ENCODE measurements at places on chromosomes 3 and 15.

DNA sequence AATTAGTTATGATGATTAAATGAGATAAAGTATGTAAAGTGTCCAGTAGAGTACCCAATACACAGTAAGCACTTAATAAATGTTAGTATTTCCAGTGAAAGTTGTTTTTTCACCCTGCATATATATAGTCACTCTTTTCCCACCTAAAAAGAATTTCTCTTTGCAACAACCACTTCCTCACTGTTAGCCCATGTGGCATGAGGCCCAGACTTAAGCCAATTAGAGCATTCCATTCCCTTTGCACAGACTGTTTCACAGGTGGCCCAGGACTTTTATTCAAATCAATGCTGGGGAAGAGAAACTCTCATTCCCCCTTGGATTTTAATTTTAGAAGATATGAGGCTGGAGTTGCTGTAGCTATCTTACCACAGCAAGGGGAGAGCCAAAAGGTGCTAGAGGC, 3.7 kb downstream of the IFT80 start:
- no peak for DNase-seq

DNA sequence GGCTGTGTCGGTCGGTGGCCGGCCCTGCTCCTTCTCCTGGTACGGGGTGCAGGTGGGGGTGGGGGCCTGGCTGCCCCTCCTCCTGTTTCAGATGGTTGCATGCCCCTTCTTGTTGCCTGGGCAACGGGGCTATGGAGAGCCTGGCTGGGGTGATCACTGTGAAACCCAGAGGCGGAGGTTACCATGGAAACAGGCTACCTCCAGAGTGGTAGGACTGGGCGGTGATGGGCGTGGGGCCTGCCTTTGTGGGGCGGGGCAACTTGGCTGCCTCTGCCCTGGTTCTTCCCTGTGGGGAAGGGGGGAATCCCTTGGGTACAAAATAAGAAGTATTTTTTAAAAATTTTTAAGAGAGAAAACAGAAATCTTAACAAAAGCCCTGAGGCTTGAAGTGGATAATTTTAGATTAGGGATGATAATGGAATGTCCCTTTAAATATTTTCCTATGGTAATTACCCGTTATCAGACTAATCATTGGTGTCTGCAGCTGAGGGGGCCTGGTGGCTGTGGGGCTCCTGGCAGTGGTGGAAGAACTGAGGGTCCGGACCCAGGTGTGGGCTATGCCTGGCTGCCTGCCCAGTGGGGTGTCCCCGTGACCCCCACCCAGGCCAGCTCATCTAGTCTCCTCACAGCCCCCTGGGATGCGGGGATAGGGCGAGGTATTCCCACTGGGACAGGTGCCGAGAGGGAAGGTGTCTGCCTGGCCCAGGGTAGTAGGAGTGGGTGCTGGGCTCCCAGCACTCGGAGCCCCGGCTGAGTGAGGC, 32.5 kb downstream of the PLXNA1 start:
- DNase-seq, result no peak

GRCh38 chr3:52870471-52870870, 26.9 kb downstream of the STIMATE start:
- DNase-seq, result no peak

DNA sequence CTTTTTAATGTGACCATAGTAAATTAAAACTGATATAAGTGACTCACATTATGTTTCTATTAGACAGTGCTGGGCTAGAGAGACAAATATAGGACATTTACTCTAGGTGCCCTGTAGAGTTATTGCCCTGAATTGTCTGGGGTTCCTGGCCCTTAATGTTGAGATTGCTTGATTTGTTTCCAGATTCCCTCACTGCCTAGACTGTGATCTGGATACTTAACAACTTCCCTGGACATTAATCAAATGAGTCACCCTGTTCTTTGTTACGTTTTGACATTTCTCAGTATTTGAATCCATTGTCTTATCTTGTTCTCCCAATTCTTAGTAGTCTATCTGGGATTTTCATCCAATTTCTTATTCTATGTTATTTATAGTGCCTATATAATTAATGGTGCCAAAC, 65.8 kb downstream of the DTWD1 start:
- no peak for DNase-seq

DNA sequence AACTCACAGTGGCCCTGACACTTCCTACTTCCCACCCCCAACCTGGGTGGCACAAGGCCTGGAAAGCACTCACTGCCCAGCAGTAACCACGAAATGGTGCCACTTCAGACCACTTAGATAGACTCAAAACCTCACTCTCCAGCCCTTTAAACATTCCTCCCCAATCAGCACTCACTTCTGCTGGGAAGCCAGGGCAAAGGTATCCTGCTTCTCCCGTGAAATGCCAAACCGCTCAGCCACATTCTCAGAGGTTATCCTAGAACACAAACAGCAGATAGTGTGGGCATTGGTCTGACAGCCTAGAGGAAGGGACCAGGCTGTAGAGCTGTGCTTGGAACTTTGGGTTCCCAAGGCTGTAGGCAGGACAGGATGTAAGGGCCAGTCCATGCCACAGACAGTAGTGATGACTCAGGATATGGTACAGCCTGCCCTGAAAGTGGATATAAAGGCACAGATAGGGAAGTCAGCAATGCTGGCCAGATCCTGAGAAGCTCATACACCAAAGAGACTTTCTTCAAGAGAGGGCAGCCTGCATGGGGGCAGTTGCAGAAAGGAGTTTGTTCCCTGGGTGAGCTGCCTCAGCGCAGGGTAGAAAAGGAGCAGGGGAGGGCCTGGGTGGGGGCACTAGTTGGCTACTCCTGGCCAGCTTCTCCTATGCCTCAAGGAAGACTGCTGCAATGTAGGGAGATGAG, 9.2 kb downstream of the ACAA1 start:
- no peak for DNase-seq

DNA sequence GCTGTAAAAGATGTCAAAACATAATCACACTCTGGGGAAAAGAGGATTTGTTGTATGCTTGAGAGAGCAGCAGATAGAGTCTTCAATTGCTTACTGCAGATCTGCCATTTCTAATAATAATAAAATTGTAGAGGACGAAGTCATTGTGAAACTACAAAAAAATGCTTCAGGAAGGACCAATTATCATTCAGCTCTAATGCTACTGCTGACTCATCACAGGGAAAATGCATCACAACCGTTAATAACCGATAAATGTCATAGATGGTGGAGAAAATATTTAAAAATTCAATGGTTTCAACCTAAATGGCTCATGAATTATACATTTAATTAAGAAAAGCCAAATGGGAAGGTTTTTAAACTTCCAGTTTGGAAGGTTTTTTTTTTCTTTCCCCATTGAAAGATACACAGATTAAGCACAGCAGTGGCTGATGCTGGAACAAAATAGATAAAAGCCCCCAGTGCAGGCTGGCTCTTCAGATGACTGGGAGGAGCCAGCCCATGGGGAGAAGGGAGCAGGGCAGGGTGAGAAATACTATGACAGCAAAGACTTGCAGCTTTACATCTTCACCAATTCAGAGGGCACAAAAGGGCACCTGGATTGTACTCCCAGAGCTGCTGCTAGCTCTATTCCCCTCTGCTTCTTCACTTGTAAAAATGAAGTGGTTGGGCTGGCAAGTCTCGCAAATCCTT, 196.1 kb downstream of the CNTN6 start:
- no peak for DNase-seq

DNA sequence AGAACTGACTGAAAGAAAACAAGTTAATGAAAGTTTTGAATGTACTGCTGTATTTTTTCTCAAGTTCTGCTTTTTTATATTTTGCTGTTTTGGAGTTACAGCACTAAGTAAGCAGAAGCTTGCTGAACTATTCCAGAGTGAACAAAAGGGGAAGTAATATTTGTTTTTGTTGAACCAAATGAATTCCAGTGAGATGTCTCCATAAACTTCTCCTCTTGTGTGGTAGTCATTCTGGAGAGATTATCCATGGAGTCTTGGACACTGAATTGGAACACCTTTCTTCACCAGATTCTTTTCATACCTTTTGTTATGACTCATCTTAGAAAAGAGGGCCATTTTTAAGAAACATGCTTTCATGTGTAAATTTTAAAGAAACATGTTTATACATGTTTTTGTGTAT, 8.8 kb downstream of the ANKUB1 start:
- no peak for DNase-seq

- no peak for DNase-seq
Measured at GRCh38 chr3:59212128-59212779, 162.4 kb upstream of the CFAP20DC start.

DNA sequence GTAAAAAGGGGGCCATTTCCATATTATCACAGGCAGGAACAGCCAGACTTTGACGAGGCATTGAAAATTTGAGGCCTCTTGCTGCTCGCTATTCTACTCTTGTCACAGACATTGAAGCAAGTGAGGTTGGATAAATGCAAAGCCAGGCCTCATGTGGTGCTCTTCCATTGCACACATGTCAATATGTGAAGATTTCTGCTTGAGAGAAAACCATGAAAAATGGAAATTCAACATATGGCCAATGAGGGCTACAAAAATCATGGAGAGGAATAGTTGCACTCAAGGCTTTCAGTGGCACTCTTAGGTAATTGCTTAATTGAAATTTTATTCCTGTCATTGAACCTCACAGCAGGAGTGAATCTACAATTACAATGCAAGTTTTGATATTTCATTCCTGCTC, 185.6 kb upstream of the MBNL1 start:
- no peak for DNase-seq

GRCh38 chr3:48088056-48088748, 72.0 kb upstream of the MAP4 start:
- DNase-seq, result no peak
